Pericardium fibroblast (primary cell): ENCODE measurements at places on chromosomes 7 and 10. TPM values are rescaled to one million over a fixed set of nuclear protein-coding genes. Genes with fewer than 3 reads are reported as not detected.

Gene CALHM1
- total RNA-seq, result not detected in 2 replicates

Gene MKI67
- 0.58 and 0.60 TPM in 2 replicates for total RNA-seq

Gene LRMDA
- total RNA-seq, result 0.12 and 0.17 TPM in 2 replicates

Gene MMP21
- total RNA-seq, result not detected in 2 replicates

Gene SPDYE16
- total RNA-seq, result not detected in 2 replicates

Gene TRPV5
- total RNA-seq, result not detected in 2 replicates

Gene MPP7
- 0.51 TPM in 1 of 2 replicates, not detected in the other for total RNA-seq

Gene KEL
- not detected in 2 replicates for total RNA-seq

Gene GATA3
- 0.35 TPM in 1 of 2 replicates, not detected in the other for total RNA-seq

Gene MKX
- total RNA-seq, result 0.51 TPM in 1 of 2 replicates, not detected in the other

Gene NPSR1
- total RNA-seq, result not detected in 2 replicates

Gene ZNF248
- total RNA-seq, result 2.8 and 2.9 TPM in 2 replicates

Gene WDR11
- total RNA-seq, result 33.8 and 34.9 TPM in 2 replicates

Gene CYP2C9
- not detected in 2 replicates for total RNA-seq

Gene INMT
- total RNA-seq, result 47.8 and 567 TPM in 2 replicates

Gene SH2B2
- total RNA-seq, result 2.7 and 3.8 TPM in 2 replicates

Gene RET
- 0.35 and 3.0 TPM in 2 replicates for total RNA-seq

Gene ITIH5
- total RNA-seq, result 0.47 and 3.5 TPM in 2 replicates

Gene COL13A1
- 3.3 and 4.9 TPM in 2 replicates for total RNA-seq

Gene IDI2
- not detected in 2 replicates for total RNA-seq

Gene RPEL1
- total RNA-seq, result 0.09 and 0.12 TPM in 2 replicates

Gene ABI1
- total RNA-seq, result 33.8 and 36.4 TPM in 2 replicates
